Kidney tubule cell (primary cell): ENCODE measurements at places on chromosomes 3 and 15.

GRCh38 chr3:161343540-161343939 lies 27.8 kb downstream of the SPTSSB start:
- no peak for DNase-seq

- no peak for DNase-seq
Observed at GRCh38 chr3:182904164-182904563, 76.2 kb downstream of the DCUN1D1 start.

DNA sequence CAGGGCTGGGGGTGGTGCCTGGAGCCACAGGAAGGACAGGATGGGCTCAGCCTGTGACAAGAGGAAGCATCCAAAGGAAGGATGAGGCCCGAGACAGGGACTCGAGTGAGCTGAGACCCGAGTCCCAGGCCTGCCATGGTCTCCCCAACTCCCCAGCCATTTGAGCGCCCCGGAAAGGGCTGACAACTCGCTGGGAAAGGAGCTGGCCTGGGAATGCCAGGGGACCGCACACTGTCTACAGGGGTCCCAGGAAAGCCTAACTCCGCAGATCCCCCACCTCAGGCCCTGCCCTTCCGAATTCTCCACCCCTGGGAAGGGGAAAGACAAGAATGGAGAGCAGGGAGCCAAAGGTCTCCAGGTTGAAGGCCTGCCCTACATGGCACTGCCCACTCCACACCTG lies 21.0 kb upstream of the SHISA5 start:
- no peak for DNase-seq

- DNase-seq: no peak
Observed at GRCh38 chr3:99625237-99625622, 13.2 kb upstream of the COL8A1 start.

- no peak for DNase-seq
Observed at GRCh38 chr15:87419344-87419743, 837.2 kb downstream of the NTRK3 start.

GRCh38 chr3:39727415-39727814 lies 82.0 kb upstream of the MYRIP start:
- no peak for DNase-seq

- no peak for DNase-seq
Observed at GRCh38 chr3:188283347-188283746, 129.4 kb downstream of the LPP start.

DNA sequence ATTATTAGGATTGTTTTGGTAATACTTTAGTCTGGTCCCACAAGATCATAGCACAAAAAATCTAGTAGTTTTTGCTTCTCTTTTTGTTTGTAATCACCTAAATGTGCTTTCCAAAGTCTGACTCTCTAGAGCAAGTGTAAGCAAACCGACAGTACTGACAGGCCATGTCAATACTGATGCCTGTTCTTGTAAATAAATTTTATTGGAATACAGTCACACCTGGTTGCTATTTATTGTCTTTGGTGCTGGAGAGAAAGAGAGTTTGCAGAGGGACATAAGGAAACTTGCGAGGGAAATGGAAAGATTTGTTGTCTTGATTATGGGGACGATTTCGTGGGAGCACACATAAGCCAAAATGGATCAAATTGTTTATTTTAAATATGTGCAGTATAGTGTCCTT lies 77.5 kb downstream of the NAALADL2 start:
- DNase-seq: no peak

- no peak for DNase-seq
Observed at GRCh38 chr15:41945221-41945620, 27.1 kb downstream of the EHD4 start.

GRCh38 chr3:16255726-16256125 lies 9.0 kb downstream of the DPH3 start:
- DNase-seq: no peak

GRCh38 chr15:56371495-56372147 lies 6.4 kb downstream of the TEX9 start:
- peak; percentile 46 for DNase-seq

- peak; percentile 88 for DNase-seq
Observed at GRCh38 chr3:185820973-185821758, 3.7 kb downstream of the IGF2BP2 start.

GRCh38 chr3:122929188-122930062 lies 98.1 kb downstream of the SEMA5B start:
- DNase-seq: no peak

DNA sequence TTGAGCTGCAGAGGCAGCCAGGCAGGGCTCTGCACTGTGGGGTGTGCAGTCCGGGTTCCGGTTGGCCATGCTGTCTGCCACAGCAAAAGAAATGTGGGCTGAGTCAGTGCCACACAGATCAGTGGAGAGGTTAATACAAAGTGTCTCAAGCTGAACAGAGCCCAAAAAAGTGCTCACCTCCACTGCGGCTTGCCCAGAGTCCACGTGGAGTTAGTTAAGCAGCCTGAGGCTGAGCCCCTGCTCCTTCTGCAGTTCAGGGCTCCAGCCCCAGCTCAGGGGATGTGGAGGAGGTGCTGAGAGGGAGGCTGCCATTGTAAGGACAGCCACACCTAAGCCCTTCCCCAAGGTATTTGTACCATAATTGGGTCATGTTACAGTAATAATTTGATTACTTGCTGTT lies 85.3 kb downstream of the LRRK1 start:
- DNase-seq: no peak

- DNase-seq: peak; percentile 100
Observed at GRCh38 chr3:41961751-41962679, at the start of gene ULK4. ULK4 (minus strand) TSS chr3:41962103; CDS start chr3:41954759, 7,344 bp downstream.

- DNase-seq: peak; percentile 85
Observed at GRCh38 chr3:64030741-64031140, 7.4 kb upstream of the PSMD6 start.

DNA sequence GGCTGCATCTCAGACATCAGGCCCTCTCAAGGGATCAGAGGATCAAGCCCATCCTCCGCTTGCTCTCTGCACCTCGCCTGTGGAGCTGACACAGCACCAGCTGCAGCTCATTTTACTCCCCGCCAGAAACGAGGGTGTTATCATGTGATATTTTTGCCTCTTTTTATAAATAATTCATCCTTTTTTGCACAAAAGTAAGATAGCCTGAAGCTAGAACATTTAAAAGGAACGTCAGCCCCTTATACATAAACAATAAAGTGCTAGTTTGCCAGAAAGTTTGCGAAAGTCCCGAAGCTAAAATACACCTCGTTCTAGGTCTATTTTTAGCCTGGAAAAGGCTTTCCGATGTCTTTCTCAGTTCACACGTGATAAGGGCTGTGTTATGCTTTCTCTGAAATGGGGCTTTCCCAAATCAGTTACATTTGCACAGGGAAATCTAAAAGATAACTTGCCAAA lies 9.6 kb upstream of the FAM174B start:
- DNase-seq: no peak

DNA sequence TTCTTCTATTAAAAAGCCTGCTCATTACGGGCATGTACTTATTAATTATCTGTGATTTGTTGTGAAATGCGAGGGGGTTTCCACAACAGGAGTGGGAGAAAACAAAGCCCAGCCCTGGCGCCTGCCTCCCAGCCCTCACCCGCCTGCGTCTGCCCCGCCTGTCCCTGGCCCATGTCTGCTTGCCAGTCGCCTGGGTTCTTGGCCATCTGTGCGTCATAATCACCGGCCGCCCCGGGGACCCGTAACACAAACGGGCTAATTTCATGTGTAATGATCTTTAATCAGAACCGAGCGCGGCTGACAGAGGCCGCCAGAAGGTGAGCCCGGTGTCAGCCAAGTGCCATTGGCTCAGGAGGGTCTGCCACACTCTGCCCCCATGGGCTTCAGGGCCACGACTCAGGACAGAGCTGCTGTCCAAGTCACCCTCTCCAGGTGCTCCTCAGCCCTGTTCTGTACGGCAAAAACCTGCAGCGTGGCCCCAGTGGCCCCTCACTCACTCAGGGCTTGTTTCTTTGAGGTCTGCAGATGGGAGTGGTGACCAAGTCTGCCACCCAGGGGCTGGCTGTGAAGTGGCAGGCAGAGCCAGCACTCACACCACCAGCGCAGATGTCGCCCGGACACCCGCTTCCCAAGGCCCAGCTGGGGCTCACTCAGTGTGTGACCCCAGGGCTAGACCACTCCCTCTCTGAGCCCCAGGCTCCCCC lies 28.8 kb upstream of the TMEM115 start:
- no peak for DNase-seq

DNA sequence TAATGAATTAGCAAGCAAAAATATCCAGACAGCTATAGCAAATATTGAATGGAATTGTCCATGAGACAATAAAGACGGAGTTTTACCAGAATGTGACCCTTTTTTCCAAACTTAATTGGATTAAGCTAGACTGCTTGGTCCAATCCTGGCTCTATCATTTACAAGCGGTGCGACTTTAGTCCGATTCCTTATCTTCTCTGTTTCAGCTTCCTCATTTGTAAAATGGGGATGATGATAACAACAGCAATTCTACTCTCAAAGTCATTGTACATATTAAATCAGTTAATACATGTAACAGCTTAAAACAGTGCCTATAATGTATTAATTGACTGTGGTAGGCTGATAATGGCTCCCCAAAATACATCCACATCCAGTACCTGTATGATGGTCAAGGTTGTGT lies 62.1 kb upstream of the CRBN start:
- no peak for DNase-seq

DNA sequence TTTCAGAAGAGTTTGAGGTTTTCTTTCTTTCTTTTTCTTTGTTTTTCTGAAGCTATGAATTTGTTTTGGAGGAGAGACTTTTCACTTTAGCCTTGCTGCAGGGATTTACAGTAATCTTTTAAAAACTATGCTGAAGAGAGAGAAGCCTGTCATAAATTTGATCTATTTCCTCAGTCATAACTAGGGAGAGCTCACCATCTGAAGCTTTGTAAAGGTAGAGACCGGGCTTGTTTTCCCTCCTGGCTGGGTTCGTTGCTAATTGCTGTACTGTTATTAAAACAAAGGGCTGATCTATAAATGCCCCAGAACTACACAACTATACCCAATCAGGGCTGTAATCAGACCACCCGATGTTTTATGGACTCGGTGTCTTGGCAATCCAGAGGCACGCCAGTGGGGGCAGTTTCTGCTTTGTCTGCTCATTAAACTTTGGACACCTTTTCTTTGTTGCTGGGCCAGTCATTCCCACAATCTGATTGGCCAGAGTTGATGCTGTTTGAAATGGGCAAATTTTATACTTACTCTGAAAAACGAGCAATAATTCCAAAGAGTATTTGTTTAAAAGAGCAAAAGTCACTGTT lies 164.3 kb downstream of the CACNA1D start:
- no peak for DNase-seq

DNA sequence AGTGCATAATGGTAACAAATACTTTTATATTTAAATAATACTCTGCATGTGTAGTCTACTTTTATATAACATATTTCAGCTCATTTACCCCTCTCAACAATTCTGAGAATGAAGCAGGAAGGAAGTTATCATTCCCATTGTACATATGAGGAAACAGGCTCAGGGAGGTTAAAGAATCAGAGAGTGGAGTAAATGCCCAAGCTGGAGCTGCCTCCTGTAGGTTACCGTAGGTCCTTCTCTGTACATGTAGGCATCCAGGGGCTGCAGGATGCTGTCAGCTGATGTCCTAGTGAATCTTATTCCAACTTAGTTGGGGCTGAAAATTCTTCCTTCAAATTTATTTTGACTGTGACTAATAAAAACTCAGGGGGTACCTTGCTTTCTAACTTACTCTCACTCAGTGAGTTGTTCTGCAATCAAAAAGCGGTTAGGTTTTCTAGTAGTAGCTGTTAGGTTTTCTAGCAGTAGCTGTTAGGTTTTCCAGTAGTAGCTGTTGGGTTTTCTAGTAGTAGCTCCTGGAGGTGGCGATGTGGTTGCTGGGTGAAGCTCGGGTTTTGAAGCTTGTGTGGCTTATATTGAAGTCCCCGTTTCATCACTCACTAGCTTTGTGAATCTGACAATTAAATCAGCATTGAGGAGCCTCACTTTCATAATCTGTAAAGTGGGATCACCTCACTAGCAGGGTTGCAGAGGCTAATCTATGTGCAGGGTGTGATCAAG lies 357.0 kb downstream of the NR2F2 start:
- DNase-seq: no peak

- no peak for DNase-seq
Observed at GRCh38 chr3:181692311-181693145, 19.2 kb upstream of the SOX2 start.

GRCh38 chr3:31636049-31636448 lies 103.3 kb downstream of the STT3B start:
- no peak for DNase-seq

DNA sequence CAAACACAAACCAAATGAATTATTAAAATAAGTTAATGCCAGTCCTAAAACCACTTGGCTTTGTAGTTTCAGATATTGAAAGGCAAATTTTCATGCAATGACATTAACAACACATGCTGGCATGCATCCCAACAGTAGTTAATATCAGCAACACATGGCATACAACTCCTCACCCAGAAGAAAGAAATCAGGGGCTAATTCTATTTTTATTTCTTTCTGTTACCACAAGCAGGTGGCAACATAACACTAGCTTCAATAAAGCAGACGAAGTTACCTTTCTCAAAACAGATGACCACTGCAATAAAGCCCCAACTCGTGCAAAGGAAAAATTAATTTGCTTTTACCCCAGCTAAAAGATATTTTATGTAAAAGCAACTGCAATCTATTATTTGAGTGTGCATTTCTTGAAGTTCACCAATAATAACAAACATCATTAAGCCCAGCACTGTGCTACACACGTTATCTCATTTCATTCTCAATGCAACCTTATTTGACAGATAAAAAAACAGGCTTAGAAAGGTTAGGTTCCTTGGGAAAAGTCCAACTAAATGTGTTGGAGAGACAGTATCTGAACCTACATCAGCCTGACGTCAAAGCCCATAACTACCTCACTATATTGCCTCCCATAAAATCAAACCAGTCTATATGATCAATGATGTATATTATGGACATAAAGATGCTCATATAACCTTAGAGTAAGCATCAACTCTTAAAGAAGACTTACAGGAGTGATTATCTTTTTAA lies 2.8 kb downstream of the TOP2B start:
- DNase-seq: no peak

DNA sequence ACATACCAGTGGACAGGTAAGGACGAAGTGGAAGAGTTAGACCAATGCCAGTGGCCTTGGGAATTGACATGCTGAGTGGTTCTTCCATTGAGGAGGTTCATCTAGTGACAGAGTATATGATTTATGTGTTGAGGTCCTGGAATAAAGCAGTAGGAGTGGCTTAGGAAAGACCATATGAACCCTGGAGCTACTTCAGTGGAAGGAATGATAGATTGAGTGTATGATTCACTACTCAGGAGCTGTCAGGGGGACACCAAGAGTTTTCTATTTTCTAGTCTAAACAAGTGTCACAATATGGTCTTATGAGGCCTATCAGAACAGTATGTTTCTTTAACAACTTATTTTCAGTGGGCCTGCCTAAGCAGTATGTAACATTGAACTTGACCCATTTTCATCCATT lies 63.9 kb downstream of the NME9 start:
- DNase-seq: no peak

- peak; percentile 57 for DNase-seq
Observed at GRCh38 chr3:62041681-62042080, 331.7 kb downstream of the FEZF2 start.

DNA sequence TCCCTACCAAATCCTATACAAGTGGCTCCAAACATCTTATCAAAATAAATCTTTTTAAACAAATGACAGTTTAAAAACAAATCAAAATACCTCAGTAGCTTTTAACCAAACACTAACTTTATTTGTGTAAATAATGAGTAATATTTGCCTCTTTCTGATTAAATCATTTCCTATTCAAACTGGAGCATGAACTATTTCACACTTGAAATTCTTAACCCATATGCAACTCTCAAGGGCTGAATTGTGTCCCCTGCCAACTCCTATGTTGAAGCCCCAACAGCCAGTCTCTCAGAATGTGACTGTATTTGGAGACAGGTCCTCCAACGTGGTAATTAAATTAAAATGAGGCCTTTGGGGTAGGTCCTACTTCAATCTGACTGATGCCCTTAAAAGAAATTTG lies 55.9 kb upstream of the MCTP2 start:
- no peak for DNase-seq
